ENCODE measurements at places on chromosomes 1 and 21.

DNA sequence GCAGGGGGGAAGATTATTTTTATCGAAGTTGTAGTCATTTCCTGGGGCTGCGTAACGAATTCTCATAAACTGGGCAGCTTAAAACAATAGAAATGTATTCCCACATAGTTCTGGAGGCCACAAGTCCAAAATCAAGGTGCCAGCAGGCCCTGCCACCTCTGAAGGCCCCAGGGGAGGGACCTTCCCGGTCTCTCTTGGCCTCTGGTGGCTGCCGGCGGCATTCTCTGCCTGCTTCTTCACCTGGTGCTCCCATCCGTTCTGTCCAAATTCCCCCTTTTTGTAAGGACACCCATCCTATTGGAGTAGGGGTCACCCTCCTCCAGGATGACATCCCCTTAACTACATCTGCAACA, 92.8 kb downstream of the PDE9A start:
- no peak for ATAC-seq

GRCh38 chr21:35658242-35658641, 402.1 kb downstream of the SETD4 start:
- no peak for ATAC-seq

GRCh38 chr1:51610637-51611036, 6.3 kb upstream of the OSBPL9 start:
- ATAC-seq, result no peak

DNA sequence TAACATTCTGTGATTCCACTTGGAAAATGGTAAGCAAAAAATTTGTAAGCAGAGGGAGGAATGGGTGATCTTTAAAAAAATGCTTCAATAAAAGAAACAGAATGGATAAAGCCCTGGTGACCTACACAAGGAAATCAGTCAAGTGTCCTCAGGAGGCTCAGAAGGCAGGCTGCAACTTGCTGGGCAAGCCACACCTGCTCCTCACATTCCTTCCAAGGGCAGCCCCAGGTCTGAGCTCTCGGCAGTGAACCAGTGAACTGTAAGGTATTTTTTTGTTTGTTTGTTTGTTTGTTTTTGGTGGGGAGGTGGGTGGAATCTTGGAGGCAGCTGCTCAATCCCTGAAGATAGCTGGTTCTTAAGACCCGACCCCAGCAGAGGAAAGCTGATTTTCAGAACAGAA, 4.4 kb downstream of the TACSTD2 start:
- no peak for ATAC-seq

DNA sequence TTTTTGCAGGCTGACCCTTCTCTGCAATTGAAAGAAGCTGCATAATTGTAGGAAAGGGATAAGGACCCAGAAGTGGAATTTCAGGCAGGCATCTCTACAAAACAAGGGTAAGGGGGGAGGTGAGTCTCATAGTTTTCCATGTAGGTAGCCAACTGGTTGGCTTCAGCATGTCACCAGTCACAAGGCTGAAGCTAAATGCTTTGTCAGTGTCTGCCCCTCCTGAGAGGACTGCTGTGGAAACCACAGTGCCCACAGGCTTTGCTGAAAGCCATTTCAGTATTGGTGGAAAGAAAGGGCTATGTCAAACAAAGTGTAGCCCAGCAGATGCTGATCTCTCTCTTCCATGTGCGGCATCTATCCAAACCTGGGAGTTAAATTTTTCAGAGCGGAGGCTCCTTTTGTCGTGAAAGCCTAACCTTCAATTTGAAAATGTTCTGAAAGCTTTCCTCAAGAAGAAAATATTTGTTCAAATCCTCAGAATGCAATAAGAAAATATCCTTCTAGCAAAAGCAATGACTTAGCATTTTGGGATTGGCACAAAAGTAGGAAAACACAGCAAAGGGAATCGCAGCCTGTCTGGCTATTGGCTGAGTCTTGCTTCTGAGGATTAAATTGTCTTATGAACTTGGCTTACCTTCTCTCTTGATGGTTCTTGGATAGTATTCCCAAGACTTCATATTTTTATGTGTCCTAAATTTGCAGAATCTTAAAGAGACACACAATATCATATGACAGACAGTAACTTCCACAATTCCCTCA, 591.7 kb downstream of the PLPP3 start:
- ATAC-seq, result no peak

GRCh38 chr1:175839779-175840669, 96.6 kb upstream of the TNR start:
- no peak for ATAC-seq

- no peak for ATAC-seq
Observed at GRCh38 chr21:41726970-41727783, 39.7 kb downstream of the RIPK4 start.

DNA sequence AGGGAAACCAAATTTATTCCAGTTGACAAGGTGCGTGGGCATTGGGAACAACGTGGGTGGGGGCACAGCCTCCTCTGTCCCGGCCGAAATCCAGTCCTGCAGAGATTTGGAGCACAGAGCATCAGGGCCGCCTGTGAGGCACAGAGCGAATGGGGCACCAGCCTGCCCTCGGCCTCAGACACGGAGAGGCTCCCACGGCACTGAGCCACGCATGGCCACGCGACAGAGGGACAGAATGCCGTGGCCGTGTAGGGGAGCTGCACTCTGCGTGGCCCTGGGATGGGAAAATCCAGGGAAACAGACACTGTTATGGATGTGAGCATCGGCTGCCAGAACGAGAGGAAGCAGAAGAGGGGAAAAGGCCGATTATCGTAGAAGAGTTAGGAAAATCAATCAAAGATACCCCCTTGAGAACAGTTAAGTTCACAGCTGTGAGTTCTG, 13.5 kb upstream of the C1orf159 start:
- ATAC-seq, result no peak

DNA sequence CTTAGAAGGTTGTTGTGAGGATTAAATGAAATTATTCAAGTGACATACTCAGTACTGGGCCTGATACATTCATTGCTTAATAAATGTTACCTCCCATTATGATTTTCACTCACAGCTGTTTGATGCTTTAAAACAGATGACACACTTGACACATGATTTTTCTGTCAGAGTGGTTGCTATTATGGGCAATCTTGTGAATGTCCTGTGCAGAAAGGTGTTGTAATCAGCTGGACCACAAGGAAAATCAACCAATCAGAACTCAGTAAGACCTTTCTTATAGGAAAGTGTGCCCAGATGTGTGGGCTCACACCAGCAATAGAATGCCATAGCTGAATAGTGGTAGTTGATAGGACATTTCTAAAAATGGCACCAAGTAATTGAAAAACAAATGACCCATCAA, 23.5 kb downstream of the GJA5 start:
- ATAC-seq, result no peak

DNA sequence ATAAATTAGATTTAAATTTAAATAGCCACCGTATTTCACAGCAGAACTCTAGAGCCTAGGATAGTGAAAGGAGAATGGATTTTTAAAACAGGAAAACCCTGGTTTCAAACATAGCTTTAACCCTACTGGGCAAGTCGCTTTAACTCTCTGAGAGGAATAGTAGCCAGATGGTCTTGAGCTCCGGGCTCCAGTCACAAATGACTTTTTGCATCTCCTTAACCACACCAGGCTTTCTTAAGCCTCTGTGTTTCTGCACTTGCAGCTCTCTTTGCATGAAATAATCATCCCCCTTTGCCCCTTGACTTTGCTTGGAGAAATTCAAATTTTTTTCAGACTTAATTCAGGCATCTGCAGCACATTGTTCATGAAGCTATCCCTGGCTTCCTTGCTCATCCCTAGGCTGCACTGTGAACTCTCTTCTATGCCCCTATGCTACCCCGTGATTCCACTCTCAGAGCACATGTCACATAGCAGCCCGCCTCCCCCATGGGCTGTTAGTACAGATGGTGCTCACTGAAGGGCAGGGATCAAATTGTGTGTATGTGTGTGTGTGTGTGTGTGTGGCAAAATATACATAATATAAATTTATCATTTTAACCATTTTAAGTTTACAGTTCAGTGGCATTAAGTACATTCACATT, 68.8 kb upstream of the DAB1 start:
- ATAC-seq, result no peak

- no peak for ATAC-seq
Observed at GRCh38 chr1:82446955-82447354, 646.2 kb downstream of the ADGRL2 start.

GRCh38 chr1:243903895-243904294, 53.9 kb upstream of the AKT3 start:
- no peak for ATAC-seq

GRCh38 chr1:89873770-89874169, 52.9 kb downstream of the LRRC8D start:
- ATAC-seq, result no peak

- ATAC-seq, result no peak
Observed at GRCh38 chr1:9434247-9435152, 104.8 kb upstream of the SLC25A33 start.

- ATAC-seq, result peak; percentile 53
Observed at GRCh38 chr21:34135330-34135729, 62.0 kb downstream of the MRPS6 start.

DNA sequence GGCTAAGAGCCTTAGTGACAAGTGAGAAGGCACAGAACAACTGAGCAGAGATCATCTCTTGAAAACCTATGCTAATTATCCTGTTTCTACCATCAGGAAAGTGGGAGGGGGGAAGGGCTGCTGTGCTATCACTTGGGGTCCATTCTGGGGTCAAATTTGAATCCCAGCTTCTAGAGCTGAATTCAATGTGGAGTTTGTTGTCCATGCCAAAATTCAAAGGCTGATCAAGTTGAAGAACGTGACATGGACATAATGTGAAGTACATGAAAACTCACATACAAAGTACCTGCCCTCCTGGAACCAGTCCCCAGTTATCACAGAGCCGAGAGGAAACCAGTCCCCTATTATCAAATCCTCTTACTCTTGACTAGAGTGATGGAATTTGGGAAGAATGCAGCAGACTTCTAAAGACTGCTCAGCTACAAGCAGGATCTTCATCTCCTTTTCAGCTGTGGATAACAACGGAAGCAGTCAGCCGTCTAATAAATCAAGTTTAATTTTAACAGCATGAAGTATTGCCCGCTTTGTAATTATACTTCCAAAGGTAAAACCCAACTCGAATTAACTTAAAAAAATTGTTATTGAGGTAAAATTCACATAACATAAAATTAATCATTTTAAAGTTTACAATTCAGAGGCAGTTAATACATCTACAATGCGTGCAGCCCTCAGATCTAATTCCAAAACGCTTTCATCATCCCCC, 78.3 kb downstream of the SLC45A1 start:
- ATAC-seq, result no peak

- ATAC-seq, result peak; percentile 55
Observed at GRCh38 chr1:71046891-71047634, 553 bp downstream of the PTGER3 start.

GRCh38 chr1:16119504-16119903, 36.4 kb downstream of the EPHA2 start:
- no peak for ATAC-seq

- ATAC-seq, result peak; percentile 98
Observed at GRCh38 chr1:12518931-12519692, 98.9 kb downstream of the DHRS3 start.

DNA sequence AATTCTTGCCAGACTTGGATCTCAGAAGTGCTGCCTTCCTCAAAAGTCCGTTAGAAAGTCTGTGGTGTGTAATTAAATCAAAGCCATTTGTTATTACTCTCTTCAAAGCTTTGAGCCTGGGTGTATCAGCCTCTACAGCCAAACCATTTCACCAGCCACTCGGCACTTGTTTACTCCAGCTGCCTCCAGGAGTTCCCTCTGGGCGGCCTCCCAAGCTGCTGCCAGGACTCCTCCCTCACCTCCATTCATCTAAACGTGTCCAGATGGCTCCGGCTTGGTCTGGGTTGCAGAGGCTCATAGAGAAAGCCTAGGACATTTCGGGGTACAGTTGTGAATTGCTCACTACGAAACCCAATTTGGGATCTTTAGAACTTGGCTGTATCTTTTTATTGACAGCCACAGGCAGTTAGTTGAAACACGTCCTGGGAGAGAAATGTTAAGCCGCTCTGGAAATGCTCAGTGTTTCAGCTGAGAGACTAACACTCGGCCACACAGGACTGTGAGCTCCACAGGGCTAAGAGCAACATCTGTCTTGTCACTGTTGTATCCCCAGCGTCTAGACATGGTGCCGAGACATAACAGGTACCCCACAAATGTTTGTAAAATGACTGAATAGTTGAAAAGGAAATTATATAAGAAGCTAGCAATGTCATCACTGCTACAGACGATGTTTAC, 116.9 kb upstream of the NGF start:
- no peak for ATAC-seq

DNA sequence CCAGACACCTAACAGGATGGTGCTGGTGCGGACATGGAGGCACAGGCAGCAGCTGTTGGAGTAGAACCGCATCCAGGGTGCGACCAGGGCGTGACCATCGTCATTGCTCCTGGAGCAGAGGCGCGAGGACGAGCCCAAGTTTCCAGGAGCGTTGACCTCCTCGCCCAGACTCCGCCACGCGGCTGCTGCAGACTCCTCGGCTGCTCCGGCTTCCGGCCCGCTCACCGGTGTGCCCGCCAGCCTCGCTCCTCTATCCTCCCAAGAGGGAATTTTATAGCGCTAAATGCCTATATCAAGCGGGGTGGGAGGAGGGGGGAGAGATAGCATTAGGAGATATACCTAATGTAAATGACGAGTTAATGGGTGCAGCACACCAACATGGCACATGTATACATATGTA, 5.3 kb upstream of the S100A12 start:
- ATAC-seq, result no peak

DNA sequence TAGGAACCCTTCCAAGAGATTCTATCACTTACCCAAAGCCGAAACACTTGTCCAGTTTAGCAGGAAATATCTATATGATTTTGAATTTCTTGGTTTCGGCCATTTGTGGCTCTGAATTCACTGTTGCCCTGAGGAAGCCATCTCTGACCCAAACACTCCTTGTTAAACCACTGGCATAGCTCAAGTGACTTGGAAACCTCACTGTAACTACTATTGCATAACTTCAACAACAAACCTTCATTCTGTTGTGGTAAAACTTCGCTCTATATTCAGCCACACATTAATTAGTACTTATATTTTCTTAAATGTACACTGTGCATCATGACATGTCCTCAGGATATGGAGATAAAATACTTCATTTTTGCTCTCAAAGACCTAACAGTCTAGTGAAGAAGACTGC, 63.2 kb downstream of the ST6GALNAC3 start:
- no peak for ATAC-seq

DNA sequence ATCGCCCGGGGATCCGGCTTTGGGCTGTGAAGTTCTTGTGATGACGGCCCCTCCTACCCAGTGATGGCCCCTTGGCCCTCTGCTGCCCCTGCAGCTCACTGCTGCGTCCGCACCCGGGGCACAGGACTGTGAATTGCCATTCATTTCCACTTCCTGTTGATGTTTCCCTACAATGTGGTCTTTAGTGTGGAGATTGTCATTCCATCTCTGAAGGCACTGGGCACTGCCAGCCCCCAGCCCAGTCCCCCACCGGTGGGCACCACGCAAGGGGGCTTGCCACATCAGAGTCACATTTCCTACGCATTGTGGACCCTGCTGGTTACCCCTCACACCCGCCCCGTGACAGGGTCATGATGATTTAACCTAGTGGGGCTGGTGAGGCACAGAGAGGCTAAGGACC, 2.5 kb upstream of the MX2 start:
- ATAC-seq, result no peak

DNA sequence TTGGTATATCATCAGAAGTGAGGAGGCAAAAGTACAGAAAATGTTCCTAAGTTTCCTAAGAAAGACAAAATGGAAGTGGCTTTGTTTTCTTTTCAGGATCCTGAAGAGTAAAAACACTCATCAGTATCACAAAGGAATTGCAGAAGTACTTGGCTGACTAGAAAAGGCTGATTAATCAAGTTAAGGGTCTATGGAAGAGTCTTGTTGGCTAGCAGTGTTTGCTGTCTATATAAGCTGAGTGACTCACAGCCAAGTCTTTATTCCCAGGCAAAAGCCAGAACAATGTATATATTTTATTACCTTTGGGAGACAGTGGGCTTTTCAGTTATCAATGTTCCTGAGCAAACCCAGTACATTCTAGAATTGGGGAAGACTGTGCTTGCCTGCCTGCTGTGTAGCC, 777.0 kb downstream of the PLA2G4A start:
- ATAC-seq, result no peak

Measured in activated T-helper 17 cell treated with anti-CD3 and anti-CD28 coated beads, Interleukin-2, amount 50 U/mL, for 72 hours (primary cell).